Left lung (tissue), 14 donors: ENCODE measurements at places on chromosomes 1 and 21. TPM values are rescaled to one million over a fixed set of nuclear protein-coding genes. Genes with fewer than 3 reads are reported as not detected.

DNA sequence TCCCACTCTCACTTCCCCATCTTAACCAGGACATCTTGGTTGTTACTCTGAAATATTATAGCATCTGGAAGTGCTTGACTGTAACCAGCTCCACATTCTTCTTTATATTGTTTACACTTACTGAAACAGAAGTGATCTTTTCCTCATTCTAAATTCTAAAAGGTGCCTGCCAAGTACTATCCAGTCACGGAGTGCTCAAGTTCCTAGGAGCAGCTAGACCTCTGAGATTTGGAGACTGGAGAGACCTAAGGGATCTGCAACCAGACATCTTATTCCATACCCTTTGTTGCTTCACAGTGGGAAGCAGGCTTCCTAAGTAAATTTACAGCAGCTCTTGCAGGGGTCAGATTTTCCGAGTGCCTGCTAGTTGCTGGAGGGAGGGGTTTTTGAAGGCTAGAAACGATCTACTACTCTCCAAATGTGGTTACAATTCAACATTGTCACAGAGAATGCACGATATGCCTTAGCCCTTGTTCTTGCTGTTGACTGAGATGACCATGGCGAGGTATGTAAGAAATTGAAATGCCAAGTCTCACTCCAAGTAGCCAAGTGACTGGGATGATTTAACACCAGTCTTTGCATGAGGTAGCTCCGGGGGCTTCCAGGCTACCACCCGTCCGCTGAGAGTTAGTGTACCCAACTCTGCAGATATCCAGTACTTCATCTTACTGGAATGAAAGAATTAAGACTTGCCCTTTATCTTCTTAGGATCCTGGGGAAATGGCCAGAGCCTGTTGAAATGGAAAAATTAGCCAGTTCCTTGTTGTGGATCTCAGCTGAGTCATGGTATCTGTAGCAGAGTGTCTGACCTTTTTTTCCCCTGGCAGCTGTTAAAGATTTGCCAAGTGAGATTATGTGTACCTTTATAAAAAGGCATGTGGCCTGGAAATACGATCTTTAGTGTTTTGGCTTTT lies 150.8 kb downstream of the MAST2 start:
- no peak for DNase-seq
- H3K4me3 ChIP-seq, result no peak overlapping the region
- H3K36me3 ChIP-seq, result no peaks in the 10 kb centered on the region
- H3K27me3 ChIP-seq, result no peaks in the 10 kb centered on the region
- H3K4me1 ChIP-seq, result peaks cover 10% of the 10 kb centered on the region
- H3K27ac ChIP-seq, result peak overlapping the region; percentile 27

GRCh38 chr1:59020151-59020997 lies 236.5 kb upstream of the JUN start:
- no peak for DNase-seq
- no peaks in the 10 kb centered on the region for H3K36me3 ChIP-seq
- H3K4me3 ChIP-seq, result no peak overlapping the region
- H3K4me1 ChIP-seq, result peaks cover 23% of the 10 kb centered on the region
- peak overlapping the region; percentile 79 for H3K27ac ChIP-seq
- H3K27me3 ChIP-seq, result no peaks in the 10 kb centered on the region

The FCRLB gene
- polyA plus RNA-seq, result 0.50 TPM

The LIPI gene
- 0.90 TPM for polyA plus RNA-seq

GRCh38 chr1:201568859-201569294 lies 29.9 kb downstream of the NAV1 start:
- H3K4me3 ChIP-seq, result no peak overlapping the region
- no peaks in the 10 kb centered on the region for H3K36me3 ChIP-seq
- no peak overlapping the region for H3K27ac ChIP-seq
- no peak for DNase-seq

- H3K36me3 ChIP-seq, result peaks cover 23% of the 10 kb centered on the region
- H3K4me3 ChIP-seq, result no peak overlapping the region
- peak overlapping the region; percentile 37 for H3K27ac ChIP-seq
- H3K27me3 ChIP-seq, result no peaks in the 10 kb centered on the region
- DNase-seq, result no peak
Measured at GRCh38 chr1:153538315-153538821, 2.4 kb downstream of the S100A5 start.

The TRIM63 gene
- polyA plus RNA-seq, result 1.8 TPM

The IFNLR1 gene
- polyA plus RNA-seq, result 5.1 TPM

- no peak overlapping the region for H3K27ac ChIP-seq
- H3K27me3 ChIP-seq, result no peaks in the 10 kb centered on the region
- no peak for DNase-seq
- H3K4me1 ChIP-seq, result no peaks in the 10 kb centered on the region
- H3K36me3 ChIP-seq, result no peaks in the 10 kb centered on the region
Measured at GRCh38 chr1:238767321-238767720, 619.0 kb upstream of the CHRM3 start.

GRCh38 chr1:10353693-10354092 lies 45.2 kb upstream of the PGD start:
- H3K4me1 ChIP-seq, result no peaks in the 10 kb centered on the region
- H3K27me3 ChIP-seq, result no peaks in the 10 kb centered on the region
- no peaks in the 10 kb centered on the region for H3K36me3 ChIP-seq

GRCh38 chr1:77406661-77407060 lies 124.8 kb downstream of the AK5 start:
- no peaks in the 10 kb centered on the region for H3K36me3 ChIP-seq
- no peaks in the 10 kb centered on the region for H3K4me1 ChIP-seq
- H3K27ac ChIP-seq, result no peak overlapping the region
- no peak overlapping the region for H3K4me3 ChIP-seq

DNA sequence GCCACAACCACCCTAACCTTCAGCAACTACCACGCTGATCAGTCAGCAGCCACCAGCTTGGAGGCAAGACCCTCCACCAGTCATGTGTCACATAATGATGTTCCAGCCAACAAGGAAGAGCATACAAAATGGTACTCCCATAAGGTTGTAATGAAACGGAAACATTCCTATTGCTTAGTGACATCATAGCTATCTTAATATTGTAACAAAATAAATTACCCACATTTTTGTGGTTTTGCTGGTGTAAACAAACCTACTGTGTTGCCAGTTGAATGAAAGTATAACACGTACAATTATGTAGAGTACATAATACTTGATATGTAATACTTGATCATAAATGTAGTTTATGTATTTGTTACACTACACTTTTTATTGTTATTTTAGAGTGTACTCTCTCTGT lies 1363.2 kb upstream of the ADGRL4 start:
- no peaks in the 10 kb centered on the region for H3K27me3 ChIP-seq
- DNase-seq, result no peak
- no peak overlapping the region for H3K4me3 ChIP-seq
- H3K36me3 ChIP-seq, result no peaks in the 10 kb centered on the region

The RASAL2 gene
- polyA plus RNA-seq, result 28.9 TPM

The C8B gene
- 0.10 TPM for polyA plus RNA-seq

The DNALI1 gene
- 49.4 TPM for polyA plus RNA-seq

DNA sequence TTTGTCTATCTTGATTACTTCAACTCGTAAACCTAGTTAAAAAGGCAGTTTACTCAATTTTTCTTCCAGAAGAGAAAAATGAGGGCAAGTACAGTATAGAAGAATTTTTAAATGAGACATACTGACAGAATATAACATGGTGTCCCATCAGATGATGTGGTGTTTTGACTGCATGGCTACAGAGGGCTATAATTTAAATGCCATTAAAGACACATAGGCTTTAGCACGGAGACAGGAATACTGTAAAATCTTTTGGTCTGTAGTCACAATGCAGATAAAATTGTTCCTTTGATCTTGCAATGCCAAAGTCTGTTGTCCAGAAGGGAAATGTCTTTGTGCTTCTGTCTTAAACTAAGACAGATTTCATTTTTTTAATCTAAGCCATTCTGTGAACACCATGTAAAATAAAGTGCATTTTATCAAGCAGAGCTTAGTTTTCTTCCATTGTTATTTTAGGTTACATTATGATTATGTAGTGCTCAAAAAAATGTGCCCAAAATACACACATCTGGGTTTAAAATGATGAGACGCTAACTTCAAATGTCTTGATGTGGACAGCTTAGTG lies 249.6 kb downstream of the PTPRC start:
- no peaks in the 10 kb centered on the region for H3K36me3 ChIP-seq
- H3K27ac ChIP-seq, result no peak overlapping the region
- peaks cover 11% of the 10 kb centered on the region for H3K4me1 ChIP-seq
- no peaks in the 10 kb centered on the region for H3K27me3 ChIP-seq

GRCh38 chr1:54350360-54350759 lies 55.8 kb downstream of the SSBP3 start:
- peaks cover 4% of the 10 kb centered on the region for H3K4me1 ChIP-seq
- no peak overlapping the region for H3K4me3 ChIP-seq
- no peaks in the 10 kb centered on the region for H3K27me3 ChIP-seq

The SPRR1A gene
- polyA plus RNA-seq, result not detected

GRCh38 chr1:161958425-161958824 lies 65.2 kb downstream of the OLFML2B start:
- no peaks in the 10 kb centered on the region for H3K4me1 ChIP-seq
- no peak overlapping the region for H3K27ac ChIP-seq
- DNase-seq, result no peak
- H3K27me3 ChIP-seq, result no peaks in the 10 kb centered on the region
- H3K36me3 ChIP-seq, result peaks cover 31% of the 10 kb centered on the region
- no peak overlapping the region for H3K4me3 ChIP-seq

GRCh38 chr1:237672748-237673147 lies 218.0 kb downstream of the ZP4 start:
- H3K4me3 ChIP-seq, result no peak overlapping the region
- no peaks in the 10 kb centered on the region for H3K36me3 ChIP-seq
- H3K27me3 ChIP-seq, result no peaks in the 10 kb centered on the region

The LAD1 gene
- 11.5 TPM for polyA plus RNA-seq

DNA sequence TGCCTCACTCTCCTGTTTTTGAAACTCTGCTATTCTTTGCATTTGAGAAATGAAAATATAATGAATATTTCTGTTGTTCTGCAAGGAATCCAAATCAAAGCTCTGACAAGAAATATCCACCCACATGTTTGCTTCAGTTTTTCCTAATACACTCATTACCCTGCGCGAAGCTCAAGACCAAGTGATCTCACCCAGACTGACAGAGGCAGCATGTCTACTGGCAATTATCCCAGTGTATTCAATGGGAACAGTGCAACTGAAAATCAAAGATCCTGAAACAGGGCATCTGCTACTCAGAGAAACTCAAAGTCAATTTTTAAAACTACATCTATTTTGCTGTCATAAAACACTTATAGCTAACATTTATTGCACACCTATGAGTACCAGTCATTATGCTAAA lies 321.0 kb upstream of the LRRC7 start:
- no peak overlapping the region for H3K4me3 ChIP-seq
- no peak for DNase-seq
- H3K4me1 ChIP-seq, result no peaks in the 10 kb centered on the region
- H3K27ac ChIP-seq, result no peak overlapping the region

The ZNF593OS gene
- polyA plus RNA-seq, result 1.3 TPM

DNA sequence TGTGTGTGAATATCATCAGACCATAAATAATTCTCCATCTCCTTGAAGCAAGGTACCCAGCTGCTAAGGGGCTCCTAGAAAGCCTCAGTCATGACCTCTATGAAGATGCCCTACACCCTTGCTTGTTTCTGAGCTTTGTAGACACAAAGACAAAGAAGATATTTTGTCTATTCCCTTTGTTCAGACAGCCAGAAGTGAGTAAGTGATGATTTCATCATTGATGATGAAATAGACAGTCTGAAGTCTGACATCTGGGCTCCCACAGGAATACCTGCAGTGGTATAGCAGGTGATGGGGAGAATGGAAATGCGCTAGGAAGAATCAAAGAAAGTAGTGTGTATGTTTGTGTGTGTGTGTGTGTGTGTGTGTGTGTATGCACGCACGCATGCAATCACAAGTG lies 82.2 kb upstream of the DPT start:
- H3K4me3 ChIP-seq, result no peak overlapping the region
- no peaks in the 10 kb centered on the region for H3K36me3 ChIP-seq
- H3K4me1 ChIP-seq, result no peaks in the 10 kb centered on the region
- DNase-seq, result no peak

DNA sequence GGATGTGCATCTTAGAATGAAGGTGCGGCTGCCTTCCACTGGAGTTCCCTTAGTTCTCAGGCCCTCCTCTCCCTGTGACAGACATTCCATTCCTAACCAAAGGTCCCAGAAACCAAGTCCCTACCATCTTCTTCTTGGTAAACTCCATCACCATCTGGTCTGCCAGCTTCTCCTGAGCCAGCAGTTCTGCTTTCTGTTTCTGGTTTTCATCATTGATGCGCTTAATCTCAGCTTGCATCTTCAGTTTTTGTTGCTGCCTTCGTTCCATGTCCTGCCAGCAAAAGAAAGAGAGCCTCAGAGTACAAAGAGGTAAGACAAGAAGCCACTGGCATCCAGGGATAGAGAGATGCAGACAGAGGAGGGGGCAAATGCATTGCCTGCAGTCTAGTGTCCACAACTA lies 18.0 kb upstream of the VSIG8 start:
- no peak overlapping the region for H3K27ac ChIP-seq
- DNase-seq, result no peak
- no peak overlapping the region for H3K4me3 ChIP-seq
- peaks cover 37% of the 10 kb centered on the region for H3K4me1 ChIP-seq
- no peaks in the 10 kb centered on the region for H3K36me3 ChIP-seq

DNA sequence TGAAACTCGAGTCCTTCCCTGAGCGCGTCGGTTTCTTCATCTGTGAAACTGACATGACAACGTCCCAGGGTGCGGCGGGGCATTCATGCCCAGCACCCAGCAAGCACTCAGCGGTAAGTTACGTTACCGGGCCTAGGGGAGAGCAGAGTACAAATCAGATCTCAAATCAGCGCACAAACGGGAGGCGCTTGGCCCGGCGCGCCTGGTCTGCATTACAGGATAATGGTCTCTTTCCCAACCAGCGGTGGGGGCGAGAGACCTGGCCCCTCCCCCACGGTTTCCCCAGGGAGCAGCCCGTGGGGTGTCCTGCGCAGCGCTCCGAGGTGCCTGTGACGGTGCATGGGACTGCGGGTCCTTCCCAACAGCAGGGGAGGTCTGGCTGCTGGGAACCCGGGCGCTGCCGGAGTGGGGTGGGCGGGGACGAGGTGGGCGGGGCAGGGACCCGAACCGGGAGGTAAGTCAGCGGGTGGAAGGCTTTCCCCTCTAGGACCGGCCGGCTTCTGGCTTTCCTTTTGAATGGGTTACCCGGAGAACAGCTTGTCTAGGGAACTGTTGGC lies 1.0 kb downstream of the TMEM51 start:
- H3K36me3 ChIP-seq, result no peaks in the 10 kb centered on the region
- H3K27me3 ChIP-seq, result no peaks in the 10 kb centered on the region
- H3K4me1 ChIP-seq, result peaks cover 13% of the 10 kb centered on the region
- peak; percentile 54 for DNase-seq
